ENCODE measurements at places on chromosomes 7 and 10.
A peak's percentile ranks its signal among the peaks of the same experiment; 100 is the strongest.

- no peak for DNase-seq
Measured at GRCh38 chr7:47503281-47503680, 78.6 kb downstream of the TNS3 start.

GRCh38 chr7:25031007-25031406 lies 51.0 kb upstream of the OSBPL3 start:
- no peak for DNase-seq

DNA sequence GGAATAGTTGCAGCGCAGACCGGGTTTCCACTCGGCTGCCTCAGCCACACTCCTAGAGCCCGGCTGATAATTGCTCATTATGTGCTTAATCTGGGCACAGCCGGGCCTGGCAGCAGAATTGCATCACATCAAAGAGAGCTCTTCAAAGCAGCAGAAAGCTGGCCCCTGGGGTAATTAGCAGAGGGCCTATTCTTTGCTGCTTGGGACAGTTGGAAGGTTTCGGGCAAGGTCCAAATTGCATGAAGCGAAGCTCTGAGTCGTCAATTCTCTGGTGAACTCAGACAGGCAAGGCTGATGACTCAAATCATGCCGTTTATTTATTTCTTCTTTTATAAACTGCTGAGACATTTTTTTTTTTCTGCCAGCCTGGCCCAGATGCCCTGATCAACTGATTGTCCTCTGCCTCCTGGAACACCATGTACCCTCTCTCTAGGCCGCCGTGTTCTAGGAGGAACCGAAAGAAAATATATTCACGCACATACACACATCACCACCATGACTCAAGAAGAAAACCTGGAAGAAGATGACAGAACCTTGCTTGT lies 242.2 kb downstream of the RAB11FIP2 start:
- no peak for DNase-seq

- no peak for DNase-seq
Measured at GRCh38 chr10:7515439-7515838, 104.6 kb upstream of the SFMBT2 start.

GRCh38 chr10:133421336-133422222 lies 2.8 kb downstream of the SPRN start:
- DNase-seq: no peak

- no peak for DNase-seq
Measured at GRCh38 chr7:154338701-154339506, 286.7 kb downstream of the DPP6 start.

DNA sequence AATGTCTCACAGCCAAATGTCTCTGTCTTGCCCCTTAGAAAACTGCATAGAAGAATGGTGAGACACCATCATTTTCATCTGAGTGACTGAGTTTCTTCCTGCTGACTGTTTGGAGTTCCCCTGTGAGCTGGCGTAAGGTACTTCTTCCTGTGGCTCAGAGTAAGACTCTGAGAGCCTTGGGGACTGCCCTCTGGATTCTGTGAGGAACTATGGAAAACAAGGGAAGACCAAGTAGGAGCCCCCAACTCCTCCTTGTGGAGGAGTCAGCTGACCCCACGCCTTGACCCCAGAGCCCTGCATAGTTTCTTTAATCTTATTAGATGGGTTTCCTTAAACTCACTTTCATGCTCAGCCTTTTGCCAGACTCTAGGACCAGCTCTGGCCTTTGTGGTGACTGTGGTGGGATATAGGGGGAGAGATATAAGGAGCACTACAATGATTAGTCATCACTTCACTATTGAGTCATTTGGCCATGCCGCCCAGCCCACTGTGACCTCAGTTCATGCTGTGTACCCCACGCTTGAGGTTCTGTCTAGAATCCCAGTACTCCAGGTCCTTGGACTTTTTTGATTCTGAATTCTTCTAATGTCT lies 51.8 kb upstream of the FAM133B start:
- DNase-seq: peak; percentile 83

- no peak for DNase-seq
Measured at GRCh38 chr7:89474456-89474855, 678.9 kb upstream of the TEX47 start.

- no peak for DNase-seq
Measured at GRCh38 chr10:80561950-80562349, 24.2 kb downstream of the SH2D4B start.

DNA sequence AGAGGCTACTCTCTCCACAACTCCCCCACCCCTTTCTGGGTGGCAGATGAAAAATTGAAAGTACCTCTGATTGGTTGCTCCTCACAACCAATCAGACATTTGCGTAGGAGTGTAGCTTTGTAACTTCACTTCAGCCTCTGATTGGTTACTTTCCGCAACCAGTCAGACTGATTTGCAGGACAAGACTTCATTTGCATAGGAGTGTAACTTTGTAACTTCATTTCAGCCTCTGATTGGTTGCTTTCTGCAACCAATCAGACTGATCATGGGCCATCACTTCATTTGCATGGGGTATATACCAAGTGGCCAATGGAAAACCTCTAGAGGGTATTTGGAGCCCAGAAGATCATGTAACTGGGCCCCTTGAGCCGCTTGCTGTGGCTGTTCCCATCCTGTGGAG lies 25.6 kb downstream of the CDNF start:
- no peak for DNase-seq

Measured in activated T-cell treated with anti-CD3 and anti-CD28 coated beads, Interleukin-2, amount 50 U/mL, for 48 hours (primary cell).